ENCODE measurements at places on chromosomes 7 and 10.

- DNase-seq, result no peak
These were observed 314.9 kb downstream of the RPS24 start for GRCh38 chr10:78348411-78349164.

DNA sequence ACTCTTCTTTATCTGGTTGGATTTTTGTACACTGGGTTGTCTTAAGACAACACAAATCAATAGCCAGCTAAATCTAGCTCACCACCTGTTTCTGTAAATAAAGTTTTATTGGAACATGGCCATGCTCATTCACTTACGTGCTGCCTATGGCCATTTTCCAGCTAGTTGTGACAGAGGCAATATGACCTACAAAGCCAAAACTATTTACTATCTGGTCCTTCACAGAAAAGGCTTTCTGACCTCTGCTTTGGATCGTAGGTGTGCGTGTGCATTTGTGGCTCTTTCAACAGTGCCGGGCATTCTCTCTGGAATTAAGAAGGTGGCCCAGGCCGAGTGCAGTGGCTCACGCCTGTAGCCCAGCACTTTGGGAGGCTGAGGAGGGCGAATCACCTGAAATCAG, 45.5 kb downstream of the NRAP start:
- DNase-seq, result no peak

DNA sequence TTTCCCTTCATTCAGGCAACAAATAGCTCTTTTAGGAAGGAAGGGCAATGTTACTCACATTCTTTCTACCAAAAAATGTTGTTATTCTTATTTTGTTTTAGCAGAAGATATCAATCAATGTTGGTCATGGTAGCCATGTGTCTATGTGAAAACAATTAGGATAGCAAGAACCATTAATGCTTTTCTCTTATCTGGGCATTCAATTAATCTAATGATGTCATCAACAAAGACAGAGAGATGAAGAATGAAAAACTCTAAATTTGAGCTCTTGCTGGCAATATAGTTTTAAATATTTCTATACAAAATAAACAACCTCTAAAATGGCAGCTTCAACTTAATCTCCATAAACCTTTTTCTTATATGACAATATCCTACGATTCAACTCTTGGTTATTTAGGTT, 353.7 kb upstream of the ANKRD30A start:
- no peak for DNase-seq

DNA sequence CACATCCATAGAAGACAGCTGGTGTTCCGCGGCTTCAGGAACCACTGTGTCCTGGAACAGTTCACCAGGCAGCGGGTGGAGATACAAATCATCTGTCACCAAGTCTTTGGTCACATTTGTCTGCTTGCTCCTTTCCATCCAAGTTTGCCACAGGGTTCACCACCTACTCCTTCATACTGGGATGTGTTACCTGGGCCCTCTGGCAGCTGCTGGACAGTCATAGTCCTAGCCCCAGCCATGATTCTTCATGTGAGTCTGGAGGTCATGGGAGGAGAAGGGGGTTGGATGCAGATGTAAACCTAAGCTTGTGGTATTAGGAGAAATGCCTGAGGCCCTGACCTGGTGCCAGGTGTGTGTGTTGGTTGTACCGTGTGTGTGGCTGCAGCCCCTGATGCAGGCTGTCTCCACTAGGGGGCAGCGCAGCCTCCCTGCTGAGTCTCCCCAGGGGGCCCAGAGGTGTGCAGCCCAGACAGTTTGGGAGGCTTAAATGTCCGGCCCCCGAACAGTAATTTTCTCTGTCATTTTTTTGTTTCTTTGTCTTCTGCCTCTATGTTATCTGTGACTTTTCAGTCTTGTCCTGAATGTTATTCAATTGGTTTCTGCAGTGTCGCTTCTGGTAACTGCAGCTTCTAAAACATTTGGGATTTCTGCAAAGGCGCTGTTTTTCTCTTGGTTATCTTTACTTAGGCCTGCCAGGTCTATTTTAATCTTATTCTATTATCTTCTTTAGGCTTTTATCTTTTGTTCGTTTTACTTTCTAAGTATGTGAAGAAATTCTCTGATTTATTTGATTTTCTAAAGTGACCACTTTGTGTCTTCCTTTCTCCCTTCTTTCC, 14.8 kb downstream of the NPS start:
- peak; percentile 14 for DNase-seq

- DNase-seq, result no peak
These were observed 112.3 kb downstream of the BTRC start for GRCh38 chr10:101466016-101466912.

GRCh38 chr10:4719036-4719435, 107.0 kb upstream of the AKR1E2 start:
- DNase-seq, result no peak

GRCh38 chr10:6203331-6204062, 765 bp downstream of the PFKFB3 start:
- DNase-seq, result peak; percentile 52

GRCh38 chr7:129746857-129747529, 135.5 kb downstream of the NRF1 start:
- no peak for DNase-seq

DNA sequence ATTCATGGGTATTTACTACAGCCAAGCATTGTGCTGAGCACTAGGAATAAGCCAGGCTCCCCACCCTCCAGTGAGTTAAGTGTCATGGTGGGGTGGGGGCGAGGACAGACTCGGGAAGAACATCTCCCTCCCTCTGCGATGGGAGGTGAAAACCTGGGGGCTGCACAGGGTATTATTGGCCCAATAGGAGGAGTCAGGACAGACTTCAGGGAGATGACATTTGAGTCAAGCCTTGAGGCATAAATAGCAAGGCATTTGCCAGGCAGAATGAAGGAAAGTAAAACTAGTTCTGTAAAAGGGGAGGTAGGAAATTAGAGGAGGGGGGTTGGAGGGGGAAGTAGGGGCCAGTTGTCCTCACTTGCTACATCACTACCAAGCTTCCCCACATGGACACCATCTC, 18.9 kb downstream of the NKX2-3 start:
- no peak for DNase-seq

GRCh38 chr7:20030417-20030816, 186.8 kb downstream of the MACC1 start:
- DNase-seq, result no peak

DNA sequence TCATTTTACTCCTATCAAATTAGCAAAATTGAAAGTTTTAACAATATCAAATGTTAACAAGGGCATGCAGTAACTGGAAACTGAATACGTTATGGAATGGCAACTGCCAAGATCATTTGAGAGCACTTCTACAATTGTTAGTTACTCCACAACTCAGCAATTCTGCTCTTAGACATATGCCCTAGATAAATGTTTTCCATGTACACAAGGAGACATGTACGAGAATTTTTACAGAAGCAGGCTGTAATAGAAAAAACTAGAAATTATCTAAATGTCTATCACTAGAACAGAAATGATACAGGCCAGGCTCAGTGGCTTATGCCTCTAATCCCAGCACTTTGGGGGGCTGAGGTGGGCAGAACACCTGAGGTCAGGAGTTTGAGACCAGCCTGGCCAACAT, 7.0 kb downstream of the PSAP start:
- no peak for DNase-seq

- no peak for DNase-seq
These were observed 160.9 kb upstream of the CSTF2T start for GRCh38 chr10:51860257-51860656.

- no peak for DNase-seq
These were observed 1.5 kb upstream of the DLX5 start for GRCh38 chr7:97025983-97026714.

DNA sequence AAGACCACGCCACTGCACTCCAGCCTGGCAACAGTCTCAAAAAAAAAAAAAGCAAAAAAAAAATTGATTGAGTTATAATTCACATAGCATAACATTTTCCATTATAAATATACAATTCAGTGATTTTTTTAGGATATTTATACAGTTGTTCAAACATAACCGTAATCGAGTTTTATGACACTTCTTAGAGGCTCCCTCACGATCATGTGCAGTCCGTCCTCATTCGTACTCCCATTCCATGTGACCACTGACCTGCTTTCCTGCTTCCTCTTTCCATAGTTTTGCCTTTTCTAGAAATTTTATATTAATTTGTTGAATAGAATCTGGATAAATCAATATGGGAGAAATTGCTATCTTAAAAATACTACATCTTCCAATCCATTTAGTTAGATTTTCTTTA, 45.7 kb downstream of the VTI1A start:
- DNase-seq, result no peak

DNA sequence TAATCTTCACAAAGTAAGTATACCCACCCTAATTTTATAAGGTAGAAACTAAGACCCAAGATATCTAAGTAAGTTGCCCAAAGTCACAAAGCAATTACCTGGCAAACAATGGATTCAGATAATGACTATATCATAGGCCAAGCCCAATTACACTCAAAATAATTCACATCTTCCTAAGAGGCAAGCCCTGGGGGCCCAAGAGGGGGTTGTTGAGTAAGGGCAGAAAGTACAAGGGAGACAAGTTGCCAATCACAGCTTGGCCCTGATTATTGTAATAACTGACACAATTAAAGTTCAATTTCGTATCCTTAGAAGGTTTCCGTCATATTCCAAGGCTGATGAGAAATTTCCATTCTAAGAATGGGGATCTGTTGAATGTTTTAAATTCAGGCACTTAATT, 91.4 kb downstream of the NPSR1 start:
- DNase-seq, result no peak

DNA sequence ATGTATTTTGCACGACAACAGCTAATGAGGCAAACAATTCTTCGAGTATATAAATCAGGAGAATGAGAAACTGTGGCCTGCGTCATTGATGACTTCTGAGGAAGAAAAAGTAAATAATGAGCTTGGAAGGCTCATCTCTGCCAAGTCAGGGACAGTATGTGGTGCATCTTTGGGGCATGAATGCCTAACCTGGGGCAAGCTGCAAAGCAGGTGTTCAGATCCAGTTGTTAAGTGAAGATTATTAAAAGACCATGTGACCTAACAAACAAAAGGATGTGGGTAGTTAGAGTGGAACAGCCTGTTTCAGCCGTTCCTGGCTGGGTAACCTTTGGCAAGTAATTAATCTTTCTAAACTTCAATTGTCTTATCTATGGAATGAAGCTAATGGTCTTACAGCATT, 93.0 kb downstream of the LYZL2 start:
- DNase-seq, result no peak

- no peak for DNase-seq
These were observed 71.0 kb downstream of the CDH23 start for GRCh38 chr10:71467569-71468362.

GRCh38 chr7:24851786-24852185, 94.5 kb upstream of the GSDME start:
- no peak for DNase-seq

GRCh38 chr10:122486406-122487080, 25.2 kb downstream of the HTRA1 start:
- no peak for DNase-seq

- DNase-seq, result no peak
These were observed 129.8 kb upstream of the TNRC18 start for GRCh38 chr7:5553298-5553877.

DNA sequence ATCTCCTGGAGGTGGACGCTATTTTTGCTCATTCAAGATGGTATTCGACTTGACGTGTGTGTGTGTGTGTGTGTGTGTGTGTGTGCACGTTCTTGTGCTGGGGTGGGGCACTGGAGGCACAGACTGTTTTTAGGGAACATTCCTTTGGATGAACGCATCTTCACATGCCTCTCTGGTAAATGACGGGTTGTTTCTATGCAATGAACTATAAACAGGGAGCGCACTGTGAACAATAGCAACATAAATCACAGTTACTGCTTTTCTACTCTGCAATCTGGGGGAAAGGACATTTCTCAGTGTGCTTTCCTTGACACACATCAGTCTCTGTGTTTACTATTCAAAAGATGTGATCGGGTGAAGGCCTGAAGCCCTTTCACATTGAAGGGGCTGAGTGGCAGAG, 120.1 kb upstream of the PITRM1 start:
- no peak for DNase-seq

- no peak for DNase-seq
These were observed 486 bp downstream of the HIPK2 start for GRCh38 chr7:139777133-139777891.

GRCh38 chr7:51187941-51188340, 128.7 kb downstream of the COBL start:
- no peak for DNase-seq

GRCh38 chr7:102073931-102074880, 212.5 kb upstream of the SH2B2 start:
- DNase-seq, result no peak

GRCh38 chr10:75788394-75789205, 357.2 kb downstream of the LRMDA start:
- DNase-seq, result no peak

DNA sequence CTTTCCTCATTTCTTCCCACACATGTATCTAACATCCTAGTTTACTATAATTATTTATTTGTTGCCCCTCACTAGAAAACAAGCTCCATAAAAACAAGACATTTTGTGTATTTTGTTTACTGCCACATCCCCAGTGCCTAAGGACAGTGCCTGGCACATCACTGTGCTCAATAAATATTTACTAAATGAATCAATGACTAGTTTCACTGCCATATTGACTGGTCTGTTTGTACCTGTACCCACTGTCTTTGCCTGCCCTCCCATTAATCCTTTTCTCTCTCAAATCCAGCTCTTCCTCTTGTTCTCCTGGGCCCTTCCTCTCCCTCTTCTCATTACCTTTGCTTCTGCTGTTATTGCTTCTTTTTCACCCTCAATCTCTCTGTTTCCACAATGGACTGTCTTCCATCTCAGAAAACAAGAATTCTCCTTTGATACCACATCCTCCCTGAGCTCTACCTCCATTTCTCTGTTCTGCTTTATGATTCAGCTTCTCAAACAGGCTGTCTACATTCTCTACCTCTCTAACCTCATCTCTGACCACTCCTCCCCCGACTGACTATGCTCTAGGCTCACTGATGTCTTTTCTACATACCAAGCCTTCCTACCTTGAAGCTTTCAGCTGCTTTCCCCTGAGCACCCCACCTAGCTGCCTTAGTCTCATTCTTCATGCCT, 8.3 kb upstream of the FAM133B start:
- DNase-seq, result no peak

DNA sequence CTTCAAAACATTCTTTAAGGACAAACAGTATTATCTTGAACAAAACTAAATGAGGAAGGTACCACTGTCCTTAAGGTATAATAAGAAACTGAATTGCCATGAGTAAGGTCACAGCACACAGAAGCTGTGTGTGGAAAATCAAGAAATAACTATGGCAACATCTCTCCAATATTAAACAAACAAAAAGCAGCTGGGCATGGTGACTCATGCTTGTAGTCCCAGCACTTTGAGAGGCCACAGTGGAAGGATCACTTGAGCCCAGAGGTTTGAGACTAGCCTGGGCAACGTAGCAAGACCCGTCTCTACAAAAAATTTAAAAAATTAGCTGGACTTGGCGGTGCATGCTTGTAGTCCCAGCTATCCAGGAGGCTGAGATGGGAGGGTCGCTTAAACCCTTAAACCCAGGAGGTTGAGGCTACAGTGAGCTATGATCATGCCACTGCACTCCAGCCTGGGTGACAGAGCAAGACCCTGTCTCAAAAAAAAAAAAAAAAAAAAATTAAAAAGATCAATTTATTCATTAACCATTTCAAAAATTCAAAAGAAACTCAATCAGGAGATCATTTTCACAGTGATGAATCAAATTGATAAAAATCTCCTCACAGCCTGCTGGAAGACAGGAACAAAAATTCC, 195.4 kb downstream of the SKIDA1 start:
- no peak for DNase-seq

- DNase-seq, result no peak
These were observed 63.4 kb upstream of the NPTX2 start for GRCh38 chr7:98553666-98554065.

GRCh38 chr10:18438361-18439126, 212.8 kb downstream of the NSUN6 start:
- DNase-seq, result no peak
